ENCODE measurements at places on chromosomes 2 and 18.
A peak's percentile ranks its signal among the peaks of the same experiment; 100 is the strongest.

DNA sequence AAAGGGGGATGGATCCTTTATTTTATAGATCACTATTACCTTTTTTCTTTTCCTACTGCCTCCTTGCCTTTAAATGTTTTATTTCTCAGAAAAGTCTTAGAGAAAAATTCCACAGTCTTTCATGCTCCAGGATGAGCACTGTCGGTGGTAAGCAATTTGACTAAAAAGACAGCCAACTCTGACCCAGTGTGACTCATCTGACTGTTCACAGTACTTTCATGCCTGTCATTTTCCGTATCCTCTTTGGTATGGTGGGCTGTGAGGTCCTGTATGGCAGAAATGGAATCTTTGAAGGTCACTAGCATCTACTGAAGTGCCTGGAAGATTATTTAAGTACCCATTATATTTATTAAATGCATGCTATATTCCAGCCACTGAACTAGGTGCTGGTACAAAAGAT is 2.1 kb upstream of the RFTN2 start:
- no peak for DNase-seq

- DNase-seq, result peak; percentile 69
Observed at GRCh38 chr2:85852937-85853498, 35.8 kb downstream of the ST3GAL5 start.

- no peak for DNase-seq
Observed at GRCh38 chr2:8002765-8003393, 679.0 kb upstream of the ID2 start.

DNA sequence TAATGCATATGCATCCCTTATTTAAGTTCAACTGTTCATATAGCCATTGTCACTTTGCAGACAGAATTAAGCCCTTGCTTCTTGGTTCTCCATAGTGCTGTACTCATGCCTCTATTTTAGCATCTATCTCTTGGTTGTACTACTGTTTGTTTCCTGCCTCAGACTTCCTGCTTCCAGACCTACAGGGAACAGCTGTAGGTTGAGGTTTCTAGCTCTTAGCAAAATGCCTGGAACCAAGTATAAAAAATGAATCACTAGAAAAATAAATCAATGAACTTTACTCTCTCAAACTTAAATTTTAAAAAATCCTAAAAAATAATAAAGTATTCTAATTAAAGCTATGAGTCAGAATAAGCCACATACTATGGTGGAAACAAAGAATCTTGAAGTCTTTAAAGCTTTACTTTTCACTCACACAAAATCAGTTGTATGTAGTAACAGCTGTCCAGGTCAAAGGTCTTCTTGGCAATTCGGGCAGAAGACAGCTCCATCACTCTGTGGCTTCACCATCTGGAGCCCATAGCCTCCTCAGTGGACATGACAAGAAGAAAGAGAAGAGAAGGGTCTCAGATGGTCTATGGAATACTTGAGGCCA is 1228.1 kb upstream of the GYPC start:
- no peak for DNase-seq

- no peak for DNase-seq
Observed at GRCh38 chr2:172969609-172970008, 106.0 kb upstream of the MAP3K20 start.

GRCh38 chr2:208279236-208279635 is 13.2 kb downstream of the PIKFYVE start:
- DNase-seq, result no peak

GRCh38 chr2:176131848-176132158 is 2.3 kb downstream of the HOXD8 start:
- DNase-seq, result no peak

GRCh38 chr18:68467957-68468356 is 247.0 kb downstream of the TMX3 start:
- no peak for DNase-seq

- DNase-seq, result no peak
Observed at GRCh38 chr2:229952256-229952835, 30.0 kb downstream of the FBXO36 start.

- DNase-seq, result no peak
Observed at GRCh38 chr2:159450180-159450579, 163.7 kb upstream of the WDSUB1 start.

- no peak for DNase-seq
Observed at GRCh38 chr2:204763974-204764703, 218.9 kb downstream of the PARD3B start.

- DNase-seq, result no peak
Observed at GRCh38 chr18:27609221-27609620, 424.1 kb upstream of the CHST9 start.

GRCh38 chr2:113203217-113203530 is 29.4 kb downstream of the PSD4 start:
- DNase-seq, result no peak

GRCh38 chr2:32824070-32824809 is 122.5 kb upstream of the LTBP1 start:
- no peak for DNase-seq

GRCh38 chr18:3450012-3450798 is at the start of gene TGIF1:
TSS of gene TGIF1 (plus strand) at chr18:3450172. CDS start at chr18:3450490, 318 bp downstream.
- DNase-seq, result peak; percentile 78

- DNase-seq, result no peak
Observed at GRCh38 chr18:63997606-63998005, 27.7 kb downstream of the SERPINB8 start.

All from activated CD8-positive, alpha-beta memory T cell treated with anti-CD3 and anti-CD28 coated beads, Interleukin-2, amount 50 U/mL, for 4 hours (primary cell).